ENCODE measurements at places on chromosomes 6 and 20. TPM values are rescaled to one million over a fixed set of nuclear protein-coding genes. Genes with fewer than 3 reads are reported as not detected.

The OR2H2 gene
- not detected for total RNA-seq

The PLA2G7 gene
- not detected for total RNA-seq

The RIPOR2 gene
- total RNA-seq, result 104 TPM

The TULP1 gene
- not detected for total RNA-seq

The LGSN gene
- 0.18 TPM for total RNA-seq

The KCNK16 gene
- total RNA-seq, result not detected

The FAM110A gene
- 34.3 TPM for total RNA-seq

The SPATS1 gene
- total RNA-seq, result not detected

The BEND6 gene
- not detected for total RNA-seq

The PI3 gene
- total RNA-seq, result not detected

The WFDC12 gene
- not detected for total RNA-seq

The RAB23 gene
- 3.3 TPM for total RNA-seq

The SMIM29 gene
- total RNA-seq, result 41.4 TPM

The TAP1 gene
- total RNA-seq, result 417 TPM

The FABP7 gene
- total RNA-seq, result not detected

The DPPA5 gene
- total RNA-seq, result not detected

The VNN1 gene
- not detected for total RNA-seq

The OR12D3 gene
- total RNA-seq, result not detected

The SLC9A8 gene
- 24.9 TPM for total RNA-seq
